ENCODE measurements at places on chromosomes 12 and 14.

- peak; percentile 49 for DNase-seq
These were observed 11.8 kb downstream of the COPS7A start for GRCh38 chr12:6735448-6736191.

DNA sequence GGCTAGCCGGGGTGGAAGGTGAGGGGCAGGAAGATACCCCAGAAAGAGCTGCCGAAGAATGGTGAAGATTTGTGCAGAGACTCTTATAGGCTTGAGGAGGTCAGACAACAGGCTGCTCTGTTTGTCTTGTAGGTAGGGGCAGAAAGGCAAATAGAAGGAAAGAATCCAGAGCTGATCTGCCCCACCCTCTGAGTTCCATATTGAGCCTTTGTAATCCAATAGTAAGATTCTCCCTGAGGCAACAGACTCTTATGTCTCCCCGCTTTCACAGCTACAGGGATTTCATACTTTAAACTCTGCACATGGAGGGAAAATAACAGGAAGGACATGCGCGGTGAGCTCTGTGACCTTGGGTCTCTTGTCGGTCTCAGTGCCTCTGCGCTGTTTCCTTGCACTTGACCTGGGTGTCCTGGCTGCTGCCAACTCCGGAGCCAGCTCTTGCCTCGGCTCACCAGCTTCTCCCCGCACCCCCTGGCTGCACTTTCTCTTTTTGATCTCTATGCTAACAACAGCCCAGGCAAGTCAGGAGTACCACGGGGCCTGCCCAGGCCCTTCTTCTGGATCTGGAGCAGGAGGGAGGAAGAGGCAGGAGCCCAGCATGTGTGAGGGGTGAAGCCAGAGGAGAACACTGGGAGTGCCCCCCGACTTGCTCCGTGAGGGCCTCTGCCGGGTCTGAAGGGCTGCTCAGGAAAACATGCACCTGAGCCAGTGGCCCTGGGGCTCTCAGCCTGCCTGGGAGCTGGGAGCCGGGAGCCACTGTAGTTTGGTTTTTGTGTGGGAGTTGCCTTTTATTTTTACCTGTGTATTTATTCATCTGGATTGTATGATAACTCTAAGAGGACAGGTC is 75.8 kb downstream of the PPP1R36 start:
- DNase-seq, result no peak

DNA sequence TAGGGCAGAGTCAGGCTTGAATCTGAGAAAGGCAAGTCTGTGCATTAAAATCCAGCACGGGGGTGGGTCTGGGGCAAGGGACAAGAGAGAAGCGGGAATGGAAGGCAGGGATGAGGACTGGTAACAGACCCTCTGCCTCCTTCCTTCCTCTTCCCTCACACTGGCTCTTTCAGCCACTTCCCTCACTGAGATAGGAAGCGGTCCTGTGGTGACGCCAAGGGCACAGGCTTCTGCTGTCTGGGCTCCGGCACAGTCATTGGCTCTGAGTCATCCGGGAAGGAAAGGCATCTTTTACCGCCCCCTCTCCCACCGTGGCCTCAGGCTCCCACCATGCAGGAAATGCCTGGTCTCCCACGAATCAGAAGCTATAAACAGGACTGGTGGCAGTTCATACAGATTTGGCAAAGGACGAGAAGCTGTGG is 70.2 kb downstream of the ETV6 start:
- DNase-seq, result peak; percentile 89

DNA sequence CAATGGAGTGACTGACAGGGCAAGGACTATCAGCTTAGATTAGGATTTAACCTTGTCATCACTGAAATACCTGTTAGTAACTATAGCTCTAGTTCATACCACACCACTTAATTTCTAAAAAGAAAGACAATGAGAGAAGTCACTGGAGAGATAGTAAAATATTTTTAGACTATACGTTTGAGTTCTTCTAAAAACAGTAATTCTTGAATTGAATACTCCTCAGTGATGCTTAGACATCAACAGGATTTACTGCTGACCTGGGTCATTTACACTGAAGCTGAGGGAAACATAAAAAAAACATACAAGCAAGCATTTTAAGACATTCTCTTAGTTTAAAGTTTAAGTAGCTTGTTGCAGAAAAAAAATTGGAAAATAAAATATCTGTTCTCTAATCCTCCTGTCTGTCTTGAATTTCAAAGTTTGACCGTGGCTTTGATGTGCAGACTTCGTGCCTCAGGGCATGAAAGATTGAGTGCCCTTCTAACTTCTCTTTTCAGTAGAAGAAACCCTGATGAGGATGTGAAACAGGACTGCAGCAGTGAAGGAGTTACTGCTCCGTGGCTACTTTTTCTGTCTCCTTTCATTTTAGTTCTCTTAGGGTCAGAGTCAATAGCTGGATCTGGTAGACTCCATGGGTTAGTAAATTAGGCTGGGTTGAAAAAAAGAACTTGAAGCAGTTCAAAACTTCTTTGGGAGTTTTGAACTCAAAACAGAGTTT is 172.2 kb downstream of the PTPRO start:
- no peak for DNase-seq

GRCh38 chr14:78967111-78967809 is 797.1 kb downstream of the NRXN3 start:
- DNase-seq, result no peak

DNA sequence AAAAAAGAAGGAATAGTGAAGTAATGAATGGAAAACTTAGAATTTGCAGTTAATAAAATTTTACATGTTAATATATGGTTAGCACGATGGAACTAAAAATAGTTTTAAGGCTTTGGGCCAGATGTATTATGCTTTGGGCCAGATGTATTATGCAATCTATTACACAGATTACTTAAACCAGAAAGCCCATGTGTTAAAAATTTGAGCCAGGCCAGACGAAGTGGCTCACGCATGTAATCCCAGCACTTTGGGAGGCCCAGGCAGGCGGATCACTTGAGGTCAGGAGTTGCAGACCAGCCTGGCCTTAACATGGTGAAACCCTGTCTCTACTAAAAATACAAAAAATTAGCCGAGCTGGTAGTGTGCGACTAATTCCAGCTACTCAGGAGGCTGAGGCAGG is 17.2 kb downstream of the IFT81 start:
- DNase-seq, result peak; percentile 79

- no peak for DNase-seq
These were observed 138.0 kb upstream of the EGLN3 start for GRCh38 chr14:34088914-34089313.

DNA sequence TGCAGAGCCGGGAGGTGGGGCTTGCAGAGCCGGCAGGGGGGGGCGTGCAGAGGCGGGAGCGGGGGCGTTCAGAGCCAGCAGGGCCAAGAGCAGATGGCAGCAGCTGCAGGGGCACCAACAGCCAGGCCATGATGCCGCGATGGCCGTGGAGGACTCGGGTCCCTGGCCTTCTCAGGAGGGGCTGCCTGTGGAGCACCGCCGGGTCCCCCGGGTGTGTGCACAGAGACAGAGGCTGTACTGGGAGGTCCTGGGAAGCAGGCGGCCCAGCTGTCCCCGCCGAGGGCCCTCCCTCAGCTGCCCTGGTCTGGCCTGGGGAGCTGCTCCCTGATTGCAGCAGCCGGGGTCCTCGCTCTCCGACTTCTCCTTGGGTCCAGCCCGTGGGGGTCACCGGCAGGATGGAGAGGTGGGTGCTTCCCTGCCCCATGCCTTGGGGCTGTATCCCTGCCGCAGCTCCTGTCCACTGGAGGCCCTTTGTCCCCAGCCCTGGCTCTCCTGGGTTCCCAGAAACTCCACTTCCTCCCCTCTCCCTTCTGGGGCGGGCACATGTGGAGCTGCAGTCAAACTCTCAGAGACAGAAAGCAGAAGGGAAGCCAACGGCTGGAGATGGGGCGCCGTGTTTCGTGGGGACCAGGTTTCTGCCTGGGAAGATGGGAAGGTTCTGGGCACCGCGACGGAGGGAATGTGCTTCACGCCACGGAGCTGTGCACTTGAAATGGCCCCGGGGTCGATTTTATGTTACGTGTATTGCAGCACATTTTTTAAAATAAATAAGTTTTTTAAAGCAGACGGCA is 75.8 kb upstream of the GALNT9 start:
- no peak for DNase-seq

- DNase-seq, result no peak
These were observed 86.4 kb downstream of the CAPZA3 start for GRCh38 chr12:18824287-18824686.

GRCh38 chr14:47509957-47510356 is 165.4 kb downstream of the MDGA2 start:
- DNase-seq, result no peak

DNA sequence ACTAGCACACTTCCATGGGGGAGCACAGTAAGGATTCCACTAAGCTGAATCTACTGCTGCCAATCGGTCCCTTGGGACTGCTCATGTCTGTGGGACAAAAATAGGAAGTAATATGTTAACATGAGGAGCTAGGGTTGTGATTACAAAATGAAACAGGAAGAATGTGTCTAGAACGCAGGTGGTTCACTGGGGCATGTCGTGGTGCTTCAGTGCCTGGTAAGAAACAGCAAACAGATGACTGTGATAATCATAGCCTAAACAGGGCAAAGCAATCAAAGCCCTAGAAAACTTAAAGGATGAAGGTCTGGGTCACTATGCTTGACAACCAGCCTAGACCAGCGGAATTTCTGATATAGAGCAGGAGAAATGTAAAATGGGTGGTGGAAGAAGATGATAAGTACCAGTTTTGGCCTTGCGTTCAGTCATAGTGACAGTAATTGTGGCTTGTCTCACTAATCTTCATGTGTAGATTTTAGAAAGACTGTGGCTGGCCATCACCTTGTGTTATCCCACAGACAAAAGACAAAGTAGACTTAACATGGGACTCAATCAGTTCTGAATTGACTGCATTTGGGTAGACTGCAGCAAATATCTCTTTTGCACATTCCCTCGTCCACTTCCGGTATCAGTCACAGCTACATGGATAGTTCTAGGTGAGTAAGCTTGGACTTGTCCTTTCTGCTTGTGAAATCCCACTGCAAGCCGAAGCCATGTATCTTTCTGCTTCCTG is 51.4 kb downstream of the WASHC3 start:
- DNase-seq, result no peak

DNA sequence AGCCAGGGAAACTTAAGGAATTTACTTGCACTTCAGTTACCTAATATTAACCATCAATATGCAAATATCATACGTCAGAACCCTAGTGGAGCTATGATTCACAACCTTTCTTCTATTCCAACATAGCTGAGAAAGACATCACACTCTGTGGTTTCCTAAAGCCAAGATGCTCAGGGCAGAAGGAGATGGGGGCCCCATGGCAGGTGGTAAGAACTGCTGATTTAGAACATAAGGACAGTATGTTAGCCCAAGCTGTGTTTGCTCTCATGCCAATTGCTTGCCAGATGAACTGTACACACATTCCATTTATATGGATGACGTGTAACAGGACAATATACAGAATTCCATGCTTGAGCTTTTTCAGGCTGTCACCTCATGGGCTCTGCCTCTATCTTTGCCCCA is 34.6 kb downstream of the HECTD4 start:
- peak; percentile 63 for DNase-seq

GRCh38 chr12:6437586-6437985 is 7.2 kb upstream of the CD27 start:
- DNase-seq, result no peak

Data from fibroblast of skin of left quadriceps (primary cell).